NCI-H187 treated with DMSO at 0.1 percent for 48 hours (cell line): ENCODE measurements at places on chromosomes 3 and 15.

GRCh38 chr3:97815149-97815917 lies 6.5 kb upstream of the CRYBG3 start:
- no peak for DNase-seq

- no peak for DNase-seq
Observed at GRCh38 chr3:117610156-117610555, 900.6 kb downstream of the TUSC7 start.

GRCh38 chr15:66906668-66907614 lies 158.5 kb upstream of the SMAD3 start:
- no peak for DNase-seq

DNA sequence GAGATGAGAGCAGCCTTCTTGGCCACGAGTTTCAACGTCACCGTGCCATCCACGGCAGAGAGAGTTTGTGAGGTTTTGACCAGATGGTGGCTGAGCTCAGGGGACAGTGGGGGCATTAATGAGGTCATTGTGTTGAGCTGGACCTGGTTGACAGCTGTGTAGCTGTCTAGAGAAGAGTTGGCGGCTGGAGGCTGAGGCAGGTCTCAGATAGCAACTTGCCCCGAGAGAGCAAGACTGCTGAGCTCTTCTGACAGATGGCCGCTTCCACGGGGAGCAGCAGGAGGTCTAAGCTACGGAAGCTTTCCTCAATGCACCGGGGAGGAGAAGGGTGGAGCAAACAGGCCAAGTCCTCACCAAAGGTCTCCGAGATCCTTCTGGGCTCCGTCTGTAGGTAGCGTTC lies 44.8 kb upstream of the EIF5A2 start:
- DNase-seq = no peak

DNA sequence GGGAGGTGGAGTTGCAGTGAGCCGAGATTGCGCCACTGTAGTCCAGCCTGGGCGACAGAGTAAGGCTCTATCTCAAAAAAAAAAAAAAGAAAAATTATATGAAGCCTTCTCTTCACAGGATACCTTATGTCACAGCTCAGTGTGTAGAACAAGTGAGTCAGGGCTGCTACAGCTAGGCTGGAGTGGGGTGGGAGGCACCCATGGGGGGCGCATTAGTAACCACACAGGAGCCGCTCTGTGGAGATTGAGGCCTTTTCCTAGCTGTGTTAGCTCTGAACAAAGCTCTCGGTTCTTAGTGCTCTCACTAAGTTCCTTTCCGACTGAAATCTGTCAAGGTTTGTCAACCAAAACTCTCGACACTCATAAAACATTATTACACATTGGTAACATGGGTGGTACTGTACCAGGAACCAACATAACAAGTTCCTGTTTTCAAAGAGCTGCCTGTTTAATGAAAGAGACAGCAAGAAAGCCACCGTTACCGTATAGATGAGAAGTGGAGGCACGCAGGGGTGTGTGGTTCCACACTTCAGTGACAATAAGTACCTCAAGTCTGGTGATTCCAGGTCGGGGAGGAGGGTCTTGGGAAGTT lies 4.5 kb downstream of the LRRC31 start:
- DNase-seq = no peak

GRCh38 chr3:38590521-38590920 lies 59.0 kb downstream of the SCN5A start:
- no peak for DNase-seq

- no peak for DNase-seq
Observed at GRCh38 chr3:177598097-177598833, 401.0 kb upstream of the TBL1XR1 start.
